Mononuclear cell (primary cell): ENCODE measurements at places on chromosomes 1 and 21. TPM values are rescaled to one million over a fixed set of nuclear protein-coding genes. Genes with fewer than 3 reads are reported as not detected.

Gene RIPPLY3
- total RNA-seq: not detected

Gene FCGR2B
- 30.7 TPM for total RNA-seq

Gene CNR2
- 3.3 TPM for total RNA-seq

Gene FCER1G
- 190 TPM for total RNA-seq

Gene CNTN2
- total RNA-seq: 0.21 TPM
